Neural crest cell (in vitro differentiated cells): ENCODE measurements at places on chromosomes 13 and 19. TPM values are rescaled to one million over a fixed set of nuclear protein-coding genes. Genes with fewer than 3 reads are reported as not detected.

Gene PVR
- total RNA-seq, result 20.4 and 22.5 TPM in 2 replicates

DNA sequence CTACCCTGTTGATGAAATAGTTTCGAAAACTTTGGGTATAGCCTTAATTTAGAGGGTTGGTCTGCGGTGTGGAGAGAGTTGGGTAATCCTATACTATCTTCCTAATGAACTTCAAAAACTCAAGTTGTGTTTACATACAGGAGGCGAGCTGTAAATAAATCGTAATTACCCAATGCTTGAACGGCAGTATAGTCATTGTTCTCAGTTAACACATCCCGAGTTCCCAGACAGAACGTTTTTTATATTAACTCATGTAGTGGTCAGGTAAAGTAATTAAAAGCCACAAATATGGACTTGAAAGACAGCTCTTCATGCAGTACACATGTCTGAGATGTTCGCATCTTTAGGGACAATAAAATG lies 1.5 kb downstream of the PDS5B start:
- DNase-seq, result no peak
- H3K4me1 ChIP-seq, result peaks cover 46% of the 10 kb centered on the region
- H3K27ac ChIP-seq, result peak overlapping the region; percentile 94
- H3K4me3 ChIP-seq, result peak overlapping the region; percentile 91
- H3K36me3 ChIP-seq, result peaks cover 3% of the 10 kb centered on the region

Gene NTF4
- total RNA-seq, result not detected in 2 replicates

GRCh38 chr19:33096005-33096404 lies 15.0 kb downstream of the GPATCH1 start:
- H3K27ac ChIP-seq, result no peak overlapping the region
- DNase-seq, result no peak
- no peak overlapping the region for H3K4me3 ChIP-seq
- peaks cover 7% of the 10 kb centered on the region for H3K4me1 ChIP-seq
- no peaks in the 10 kb centered on the region for H3K27me3 ChIP-seq

- peaks cover 5% of the 10 kb centered on the region for H3K4me1 ChIP-seq
- no peaks in the 10 kb centered on the region for H3K36me3 ChIP-seq
- no peak overlapping the region for H3K27ac ChIP-seq
Measured at GRCh38 chr13:87954091-87954490, 282.9 kb downstream of the SLITRK5 start.

DNA sequence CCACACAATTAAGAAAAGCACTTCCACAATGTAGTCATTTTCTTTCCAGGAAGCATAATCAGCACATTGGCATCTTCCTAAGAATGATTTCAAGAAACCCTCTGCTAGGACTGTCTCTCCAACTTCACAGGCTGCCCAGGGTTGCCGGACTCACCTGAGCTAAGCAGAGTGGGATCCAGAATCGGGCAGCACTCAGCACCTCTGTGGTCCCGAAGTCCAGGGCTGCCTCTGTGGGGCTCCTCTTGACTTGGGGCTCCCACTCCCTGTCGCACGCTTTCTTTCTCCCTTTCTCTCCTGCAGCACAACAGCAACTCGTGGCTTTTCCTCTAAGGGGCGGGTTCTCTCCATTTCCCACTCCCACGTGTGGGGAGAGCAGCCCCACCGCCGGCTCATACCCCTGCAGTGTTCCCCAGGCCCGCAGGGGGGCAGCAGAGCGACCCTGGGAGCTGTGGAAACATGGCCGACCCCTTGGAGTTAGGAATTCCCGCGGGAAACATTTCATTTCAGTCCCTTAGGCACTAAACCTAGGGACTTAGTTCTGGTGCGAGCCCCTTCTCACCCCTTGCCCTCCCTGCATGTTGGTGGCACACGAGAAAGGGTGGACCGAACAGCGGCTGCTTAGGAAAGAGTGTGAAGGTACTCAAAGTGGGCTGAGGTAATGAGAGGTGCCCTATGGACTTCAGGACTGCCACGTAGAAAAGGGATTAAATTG lies at the start of gene TMEM272:
Gene TMEM272, minus strand, starts transcription at position 316 of the 712 bp plus-strand sequence. CDS start 6,647 bp downstream, outside the sequence.
- peaks cover 3% of the 10 kb centered on the region for H3K36me3 ChIP-seq
- peaks cover 21% of the 10 kb centered on the region for H3K4me1 ChIP-seq
- no peaks in the 10 kb centered on the region for H3K27me3 ChIP-seq
- no peak within 1 kb of the TSS for H3K4me3 ChIP-seq
- DNase-seq, result peak; percentile 74

Gene GRIN2D
- 0.68 and 0.75 TPM in 2 replicates for total RNA-seq

- no peaks in the 10 kb centered on the region for H3K27me3 ChIP-seq
- DNase-seq, result no peak
- H3K36me3 ChIP-seq, result no peaks in the 10 kb centered on the region
- no peak overlapping the region for H3K4me3 ChIP-seq
Measured at GRCh38 chr19:51359294-51359693, 6.9 kb downstream of the ETFB start.

Gene OCEL1
- 10.4 and 12.0 TPM in 2 replicates for total RNA-seq

GRCh38 chr19:42275103-42275502 lies 6.1 kb downstream of the CIC start:
- H3K27ac ChIP-seq, result peak overlapping the region; percentile 65
- H3K4me3 ChIP-seq, result peak overlapping the region; percentile 39
- no peak for DNase-seq
- H3K27me3 ChIP-seq, result no peaks in the 10 kb centered on the region

Gene POLR2E
- 256 and 257 TPM in 2 replicates for total RNA-seq

DNA sequence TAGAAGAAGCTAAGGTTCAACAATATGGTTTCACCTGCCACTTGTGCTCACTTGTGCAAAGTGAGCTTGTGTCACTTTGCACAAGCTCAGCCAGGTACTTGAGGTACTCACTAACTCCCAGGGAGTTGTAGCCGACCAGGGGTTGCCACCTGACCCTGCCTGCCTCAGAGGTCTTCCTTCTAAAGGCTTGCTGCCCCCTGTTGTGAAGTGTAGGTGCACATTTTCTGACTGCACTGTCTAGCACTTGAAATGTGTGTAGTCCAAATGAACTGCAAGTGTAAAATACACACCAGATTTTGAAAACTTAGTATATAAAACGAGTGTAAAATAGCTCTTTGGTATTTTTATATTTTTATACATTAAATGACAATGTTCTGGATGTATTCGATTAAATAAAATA lies 230.8 kb downstream of the DLEU7 start:
- no peak for DNase-seq
- peaks cover 12% of the 10 kb centered on the region for H3K4me1 ChIP-seq
- no peaks in the 10 kb centered on the region for H3K36me3 ChIP-seq
- H3K27ac ChIP-seq, result no peak overlapping the region
- H3K27me3 ChIP-seq, result no peaks in the 10 kb centered on the region

Gene S1PR5
- 0.79 and 1.1 TPM in 2 replicates for total RNA-seq

DNA sequence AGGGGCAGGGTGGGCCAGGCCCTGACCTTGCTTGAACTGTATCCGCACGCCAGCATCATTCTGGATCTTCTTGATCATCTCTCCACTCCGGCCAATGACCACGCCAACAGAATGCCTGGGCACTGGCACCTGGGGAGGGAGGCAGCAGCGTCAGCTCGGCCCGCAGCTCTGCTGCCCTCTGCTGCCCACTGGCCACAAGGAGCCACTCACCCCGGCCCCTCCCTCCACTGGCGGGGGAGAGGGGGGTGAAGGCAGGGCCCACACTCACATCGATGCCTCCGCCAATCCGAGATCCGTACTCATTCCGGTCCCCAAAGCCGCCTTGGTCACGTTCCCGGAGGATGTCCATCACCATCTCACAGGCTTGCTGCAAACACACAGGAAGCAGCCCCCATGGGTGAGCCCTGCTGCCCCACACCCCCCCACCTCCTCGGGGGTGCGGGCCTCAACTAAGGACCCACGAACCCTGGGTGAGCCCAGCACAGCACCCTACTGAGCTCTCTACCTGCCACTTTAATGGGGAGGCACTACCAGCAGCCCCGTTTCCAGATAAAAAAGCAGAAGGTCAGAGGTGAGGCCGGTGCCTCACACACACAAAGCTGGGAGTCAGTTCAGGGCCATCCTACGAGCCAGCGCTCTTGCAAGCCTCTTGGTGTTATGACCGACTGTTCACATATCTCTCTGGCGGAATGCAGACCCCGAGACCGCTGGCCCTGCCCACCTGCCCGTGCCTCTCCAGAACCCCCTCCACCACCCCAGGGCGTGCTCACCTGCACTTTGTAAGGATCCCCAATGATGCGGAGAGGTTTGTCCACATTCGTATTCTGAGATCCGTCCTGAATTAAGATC lies 6.7 kb downstream of the KHSRP start:
- peaks cover 4% of the 10 kb centered on the region for H3K36me3 ChIP-seq
- DNase-seq, result no peak
- H3K27me3 ChIP-seq, result no peaks in the 10 kb centered on the region
- H3K4me1 ChIP-seq, result peaks cover 18% of the 10 kb centered on the region

Gene EXOC3L2
- total RNA-seq, result 0.91 and 1.1 TPM in 2 replicates

DNA sequence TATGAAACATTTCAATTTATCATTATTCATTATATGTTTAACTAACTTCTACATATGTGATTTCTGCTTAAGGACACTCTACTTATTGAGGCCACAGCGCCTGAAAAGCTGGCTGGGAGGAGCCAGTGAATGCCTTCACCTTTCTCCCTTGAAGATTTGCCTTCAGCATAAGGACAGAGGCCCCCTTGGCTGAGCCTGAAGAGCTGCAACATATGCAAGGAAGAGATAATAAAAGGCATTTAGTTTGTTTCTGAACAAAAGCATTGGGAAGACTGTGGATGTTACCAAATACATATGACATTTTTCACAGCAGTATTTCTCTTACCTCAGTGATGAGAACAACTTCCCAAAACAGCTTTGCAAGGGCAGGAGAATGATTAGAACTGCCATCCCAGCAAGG lies 92.1 kb downstream of the ABCC4 start:
- H3K4me3 ChIP-seq, result no peak overlapping the region
- peak overlapping the region; percentile 90 for H3K27ac ChIP-seq
- no peaks in the 10 kb centered on the region for H3K27me3 ChIP-seq
- DNase-seq, result no peak
- peaks cover 17% of the 10 kb centered on the region for H3K36me3 ChIP-seq
- peaks cover 25% of the 10 kb centered on the region for H3K4me1 ChIP-seq
